Activated CD8-positive, alpha-beta T cell treated with anti-CD3 and anti-CD28 coated beads, Interleukin-2, amount 10 ng/mL, durations not matched to agents 7 days and 5 days (primary cell): ENCODE measurements at places on chromosomes 3 and 15. TPM values are rescaled to one million over a fixed set of nuclear protein-coding genes. Genes with fewer than 3 reads are reported as not detected.

OXTR gene
- total RNA-seq = 0.70 TPM

B3GNT5 gene
- total RNA-seq = 1.4 TPM

TJP1 gene
- total RNA-seq = not detected

C3orf85 gene
- total RNA-seq = not detected

CIP2A gene
- 64.3 TPM for total RNA-seq

CELF6 gene
- 0.45 TPM for total RNA-seq

TRIM42 gene
- not detected for total RNA-seq
